Ascending aorta (tissue), 2 donors: ENCODE measurements at places on chromosomes 4 and X. TPM values are rescaled to one million over a fixed set of nuclear protein-coding genes. Genes with fewer than 3 reads are reported as not detected.

- no peak for DNase-seq
Observed at GRCh38 chr4:3010998-3011397, 47.6 kb downstream of the GRK4 start.

DNA sequence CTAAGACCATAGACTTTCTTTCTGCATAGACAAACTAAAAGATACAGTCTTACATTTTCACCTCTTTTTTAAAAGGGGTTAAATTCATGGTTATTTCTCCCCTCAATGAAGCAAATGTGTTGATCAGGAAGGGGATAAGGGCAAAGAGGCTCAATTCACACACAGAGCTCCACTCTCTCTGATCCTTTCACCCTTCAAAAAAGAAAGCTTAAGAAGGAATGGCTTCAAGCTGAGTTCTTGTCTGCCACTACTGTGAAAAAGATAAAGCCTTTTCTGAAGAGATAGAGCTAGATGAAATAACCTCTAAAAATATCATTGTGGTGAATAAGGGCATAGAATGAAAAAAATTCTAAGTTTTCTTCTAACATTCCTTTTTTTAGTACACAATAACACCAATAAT lies 28.3 kb downstream of the SEPSECS start:
- no peak for DNase-seq

GRCh38 chr4:75736862-75737261 lies 12.5 kb downstream of the USO1 start:
- DNase-seq: no peak

The SCRG1 gene
- 2.3 TPM for total RNA-seq

The CXorf65 gene
- total RNA-seq: not detected

The GATA1 gene
- not detected for total RNA-seq

The TMEM35A gene
- total RNA-seq: not detected
